ENCODE measurements at places on chromosomes 3 and 15. TPM values are rescaled to one million over a fixed set of nuclear protein-coding genes. Genes with fewer than 3 reads are reported as not detected.

The FAN1 gene
- polyA plus RNA-seq = 64.2 TPM

The RNF168 gene
- polyA plus RNA-seq = 3.6 TPM

The MUC4 gene
- 0.01 TPM for polyA plus RNA-seq

The CCR2 gene
- 0.27 TPM for polyA plus RNA-seq

The SLCO3A1 gene
- polyA plus RNA-seq = 3.5 TPM

The SLC12A1 gene
- not detected for polyA plus RNA-seq

The MINAR1 gene
- polyA plus RNA-seq = 0.23 TPM

The ADGRG7 gene
- 0.04 TPM for polyA plus RNA-seq

The ARGFX gene
- not detected for polyA plus RNA-seq

The DUOX2 gene
- polyA plus RNA-seq = 0.06 TPM

The REC114 gene
- not detected for polyA plus RNA-seq

- DNase-seq = no peak
- no peaks in the 10 kb centered on the region for H3K4me1 ChIP-seq
- no peaks in the 10 kb centered on the region for H3K27me3 ChIP-seq
- no peaks in the 10 kb centered on the region for H3K36me3 ChIP-seq
- H3K27ac ChIP-seq = no peak overlapping the region
These were observed 535.6 kb upstream of the AGTR1 start for GRCh38 chr3:148162132-148162531.

DNA sequence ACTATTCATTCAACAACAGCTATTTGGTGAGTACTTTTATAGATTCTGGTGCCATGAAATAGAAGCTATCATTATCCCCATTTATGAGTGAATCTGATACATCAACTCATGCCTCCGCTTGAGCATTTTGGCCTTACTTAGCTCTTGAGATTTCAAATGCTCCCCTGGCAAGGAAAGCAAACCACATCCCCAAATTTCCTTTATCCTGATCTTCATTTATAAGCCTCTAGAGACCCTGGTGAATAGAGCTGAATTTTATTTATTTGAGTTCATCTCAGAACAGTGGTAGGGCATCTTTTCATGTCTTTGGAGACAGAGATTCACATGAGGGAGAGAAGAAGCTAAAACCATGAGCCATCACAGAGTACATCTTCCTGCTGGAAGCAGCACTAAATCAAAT lies 317.2 kb downstream of the SLC9A9 start:
- H3K4me1 ChIP-seq = no peaks in the 10 kb centered on the region
- H3K4me3 ChIP-seq = no peak overlapping the region
- no peaks in the 10 kb centered on the region for H3K27me3 ChIP-seq
- H3K36me3 ChIP-seq = no peaks in the 10 kb centered on the region

DNA sequence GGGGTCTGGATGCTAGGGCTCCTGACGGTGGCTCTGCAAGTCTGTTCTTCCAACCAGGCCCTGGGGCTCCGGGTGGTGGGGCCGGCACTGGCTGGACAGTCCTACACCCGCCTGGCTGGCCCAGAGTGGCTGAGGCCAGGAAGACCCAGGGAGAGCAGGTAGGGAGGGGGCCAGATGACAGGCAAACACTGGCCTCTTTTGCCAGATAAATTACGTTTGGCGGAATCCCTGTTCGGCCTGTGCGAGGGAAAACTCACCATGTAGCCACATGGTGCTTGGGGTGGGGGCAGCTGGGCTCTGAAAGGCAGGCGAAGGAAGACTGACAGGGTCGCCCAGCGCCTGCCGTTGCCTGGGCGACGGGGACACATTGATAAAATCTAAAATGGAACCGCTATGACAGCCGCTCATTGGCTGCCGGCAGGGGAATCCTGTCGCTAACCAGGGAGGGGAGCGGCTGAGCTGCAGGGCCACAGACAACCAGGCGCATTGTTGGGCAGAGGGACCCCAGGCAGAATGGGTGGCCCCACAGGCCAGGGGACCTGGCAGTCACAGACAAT lies 30.4 kb downstream of the IQSEC1 start:
- H3K27me3 ChIP-seq = no peaks in the 10 kb centered on the region
- no peak for DNase-seq
- no peak overlapping the region for H3K4me3 ChIP-seq
- no peaks in the 10 kb centered on the region for H3K4me1 ChIP-seq
- no peak overlapping the region for H3K27ac ChIP-seq

DNA sequence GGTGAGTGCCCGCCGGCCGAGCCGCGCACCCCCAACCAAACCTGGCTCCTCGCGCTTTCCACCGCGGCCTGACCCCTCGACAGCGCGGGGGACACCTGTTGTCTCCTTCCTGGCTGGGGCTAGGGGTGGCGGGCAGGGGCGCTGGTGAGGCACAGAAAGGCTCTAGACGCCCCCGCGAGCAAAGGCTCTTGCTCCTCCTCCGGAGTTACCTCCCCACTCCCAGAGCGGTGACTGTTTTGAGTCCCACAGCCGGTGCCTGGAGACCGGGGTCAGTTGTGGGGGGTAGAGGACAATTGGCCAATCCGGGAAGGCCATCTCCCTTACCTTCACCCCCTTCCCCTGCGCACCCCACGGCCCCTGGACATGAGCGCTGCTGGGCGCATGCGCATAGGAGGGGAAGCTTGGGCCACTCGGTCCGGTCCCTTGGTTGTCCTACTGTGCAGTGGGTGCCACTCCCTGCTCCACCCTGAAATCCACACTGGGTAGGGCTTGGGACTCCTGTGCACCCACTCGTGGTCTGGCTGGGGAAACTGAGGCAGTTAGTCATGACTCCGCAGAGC lies 554 bp downstream of the CHST13 start:
- peak overlapping the region; percentile 65 for H3K4me3 ChIP-seq
- no peaks in the 10 kb centered on the region for H3K27me3 ChIP-seq
- peaks cover 3% of the 10 kb centered on the region for H3K4me1 ChIP-seq
- no peaks in the 10 kb centered on the region for H3K36me3 ChIP-seq

- H3K27me3 ChIP-seq = no peaks in the 10 kb centered on the region
- no peak overlapping the region for H3K4me3 ChIP-seq
- H3K36me3 ChIP-seq = no peaks in the 10 kb centered on the region
- H3K4me1 ChIP-seq = no peaks in the 10 kb centered on the region
- H3K27ac ChIP-seq = no peak overlapping the region
- DNase-seq = no peak
These were observed 103.5 kb downstream of the MYLK start for GRCh38 chr3:123780656-123781055.

GRCh38 chr3:18808429-18808828 lies 339.9 kb upstream of the KCNH8 start:
- no peak overlapping the region for H3K4me3 ChIP-seq
- no peaks in the 10 kb centered on the region for H3K4me1 ChIP-seq
- H3K27me3 ChIP-seq = no peaks in the 10 kb centered on the region
- H3K36me3 ChIP-seq = no peaks in the 10 kb centered on the region
- no peak for DNase-seq

DNA sequence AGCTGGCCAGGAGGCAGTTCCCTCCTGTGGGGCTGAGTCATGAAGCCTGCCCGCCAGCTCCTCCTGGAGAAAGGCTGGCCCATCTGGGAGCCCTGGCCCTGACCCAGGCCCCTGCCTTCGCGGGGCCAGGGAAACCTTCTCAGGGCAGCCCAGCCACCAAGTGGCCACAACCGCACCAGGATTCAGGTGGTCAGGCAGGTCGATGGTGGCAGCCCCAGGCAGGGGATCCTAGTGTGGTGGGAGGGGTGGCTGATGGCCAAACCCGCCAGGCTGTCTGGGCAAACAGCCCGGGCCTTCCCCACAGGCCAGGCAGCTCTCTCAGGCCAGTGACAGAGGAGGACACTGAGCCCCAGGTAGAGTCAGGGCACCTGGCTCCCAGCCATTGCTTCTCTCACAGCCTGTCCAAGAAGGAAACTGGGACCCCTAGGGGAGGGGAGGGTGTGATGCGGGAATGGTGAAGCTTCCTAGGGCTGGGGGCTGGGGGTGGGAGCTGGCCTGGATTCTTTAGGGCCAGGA lies 1.2 kb downstream of the TWF2 start:
- H3K4me1 ChIP-seq = peaks cover 55% of the 10 kb centered on the region
- H3K4me3 ChIP-seq = peak overlapping the region; percentile 80
- DNase-seq = peak; percentile 93

DNA sequence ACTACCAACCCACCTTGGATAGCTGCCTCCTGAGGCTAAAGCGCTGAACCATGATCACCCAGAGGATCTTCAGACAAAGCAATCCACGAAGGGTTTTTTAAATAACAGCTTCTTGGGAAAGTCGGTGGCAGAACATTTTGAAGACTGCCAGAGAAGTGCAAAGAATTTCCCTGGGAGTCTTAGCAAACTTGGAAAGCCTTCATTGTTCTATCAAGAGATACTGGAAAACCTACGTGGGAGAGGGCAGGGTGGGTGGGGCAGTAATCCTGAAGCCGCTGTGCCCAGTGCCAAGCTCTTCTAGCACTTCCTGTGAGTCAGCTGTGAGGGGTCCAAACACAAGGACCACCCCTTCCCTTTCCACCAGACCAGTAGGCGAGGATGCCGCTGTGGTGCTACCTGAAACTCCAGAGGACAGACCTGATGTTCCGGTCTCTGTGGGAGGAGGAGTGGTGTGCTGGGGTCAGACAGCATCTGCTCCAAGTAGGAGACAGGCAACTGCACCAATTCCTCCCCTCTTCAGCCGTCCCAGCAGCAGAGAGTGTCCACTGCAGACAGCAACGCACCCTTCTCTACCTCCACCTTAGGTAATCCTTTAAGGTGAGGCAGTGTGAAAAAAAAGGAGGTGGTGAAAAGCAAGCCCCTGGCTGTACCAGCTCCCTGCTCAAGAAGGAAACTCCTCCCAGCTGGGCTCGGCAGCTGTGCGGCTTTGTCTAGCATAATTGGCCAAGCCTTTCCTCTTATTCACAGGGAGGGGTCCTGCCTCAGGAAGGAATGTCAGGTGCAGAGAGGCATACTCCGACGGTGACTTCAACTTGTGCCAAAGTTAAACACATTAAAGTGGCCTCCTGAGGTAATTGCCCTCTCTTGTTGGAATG lies 99.0 kb downstream of the TMCC1 start:
- H3K27me3 ChIP-seq = no peaks in the 10 kb centered on the region
- H3K36me3 ChIP-seq = no peaks in the 10 kb centered on the region
- H3K4me1 ChIP-seq = peaks cover 12% of the 10 kb centered on the region
- no peak overlapping the region for H3K27ac ChIP-seq

DNA sequence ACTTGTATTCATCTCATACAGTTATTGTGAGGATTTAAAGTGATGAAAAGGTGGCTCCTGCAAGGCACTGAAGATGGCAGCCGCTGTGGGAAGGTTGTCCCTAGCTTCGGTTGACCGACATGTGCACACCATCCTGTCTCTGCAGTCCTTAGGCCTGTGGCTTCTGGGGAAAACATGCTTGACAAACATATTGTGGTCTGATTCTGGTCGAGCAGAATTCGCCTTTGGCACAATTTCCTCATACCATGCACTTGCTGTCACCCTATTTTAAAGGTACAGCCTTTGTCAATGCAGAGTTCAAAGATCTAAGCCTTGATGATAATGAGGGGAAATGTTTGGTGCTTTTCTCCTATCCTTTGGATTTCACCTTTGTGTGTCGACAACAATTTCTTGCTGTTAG lies 50.9 kb downstream of the PRICKLE2 start:
- no peak for DNase-seq
- no peak overlapping the region for H3K27ac ChIP-seq
- H3K27me3 ChIP-seq = no peaks in the 10 kb centered on the region
- H3K4me1 ChIP-seq = no peaks in the 10 kb centered on the region

DNA sequence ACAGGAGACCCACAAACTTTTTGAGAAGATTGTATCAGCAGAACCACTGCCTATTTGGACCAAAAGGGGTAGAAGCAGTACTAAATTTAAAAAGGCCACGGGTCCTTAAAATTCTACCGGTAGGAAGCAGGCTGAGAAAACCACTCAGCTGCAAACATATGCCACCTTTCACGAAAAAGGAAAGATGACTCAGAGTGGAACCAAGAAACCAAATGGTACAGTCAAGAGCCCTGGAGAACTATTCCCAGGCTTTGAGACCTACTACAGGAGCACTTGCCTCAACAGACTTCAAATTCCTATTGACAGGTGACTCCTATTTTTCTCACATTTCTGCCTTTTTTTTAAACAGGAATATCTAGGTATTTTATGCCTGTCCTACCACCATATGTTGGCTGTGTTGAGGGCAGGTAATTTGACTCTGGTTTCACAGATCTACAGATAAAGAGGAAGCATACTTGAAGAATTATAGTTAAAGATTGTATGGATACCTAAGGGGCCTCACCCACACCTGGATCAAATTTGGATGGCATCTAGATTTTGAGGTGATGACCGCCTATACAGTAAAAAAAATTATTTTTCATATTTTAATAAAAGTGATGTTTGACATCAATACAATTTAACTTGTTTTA lies 10.1 kb downstream of the GOLIM4 start:
- H3K27me3 ChIP-seq = no peaks in the 10 kb centered on the region
- no peaks in the 10 kb centered on the region for H3K36me3 ChIP-seq
- no peak overlapping the region for H3K27ac ChIP-seq
- no peak for DNase-seq

- no peaks in the 10 kb centered on the region for H3K36me3 ChIP-seq
- H3K4me1 ChIP-seq = no peaks in the 10 kb centered on the region
- H3K27me3 ChIP-seq = no peaks in the 10 kb centered on the region
- DNase-seq = no peak
- H3K27ac ChIP-seq = no peak overlapping the region
These were observed 302.7 kb downstream of the CTNNB1 start for GRCh38 chr3:41502023-41502422.

DNA sequence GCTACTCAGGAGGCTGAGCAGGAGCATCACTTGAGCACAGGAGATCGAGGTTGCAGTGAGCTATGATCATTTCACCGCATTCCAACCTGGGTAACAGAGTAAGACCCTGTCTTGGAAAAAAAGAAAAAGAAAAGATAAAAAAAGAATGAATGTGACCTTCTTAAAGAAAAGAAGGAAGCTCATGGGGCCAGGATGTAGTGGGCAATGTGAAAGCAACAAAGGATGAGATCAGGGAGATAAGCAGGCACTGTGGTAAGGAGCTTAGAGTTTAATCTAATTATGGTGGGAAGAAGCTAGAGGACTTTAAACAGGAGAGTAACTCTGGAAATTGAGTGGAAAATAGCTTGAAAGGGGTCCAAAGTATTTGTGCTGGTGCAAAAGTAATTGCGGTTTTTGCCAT lies 231.6 kb upstream of the UBE2E2 start:
- no peak overlapping the region for H3K4me3 ChIP-seq
- H3K4me1 ChIP-seq = no peaks in the 10 kb centered on the region
- no peak for DNase-seq
- H3K27ac ChIP-seq = no peak overlapping the region
- no peaks in the 10 kb centered on the region for H3K36me3 ChIP-seq

DNA sequence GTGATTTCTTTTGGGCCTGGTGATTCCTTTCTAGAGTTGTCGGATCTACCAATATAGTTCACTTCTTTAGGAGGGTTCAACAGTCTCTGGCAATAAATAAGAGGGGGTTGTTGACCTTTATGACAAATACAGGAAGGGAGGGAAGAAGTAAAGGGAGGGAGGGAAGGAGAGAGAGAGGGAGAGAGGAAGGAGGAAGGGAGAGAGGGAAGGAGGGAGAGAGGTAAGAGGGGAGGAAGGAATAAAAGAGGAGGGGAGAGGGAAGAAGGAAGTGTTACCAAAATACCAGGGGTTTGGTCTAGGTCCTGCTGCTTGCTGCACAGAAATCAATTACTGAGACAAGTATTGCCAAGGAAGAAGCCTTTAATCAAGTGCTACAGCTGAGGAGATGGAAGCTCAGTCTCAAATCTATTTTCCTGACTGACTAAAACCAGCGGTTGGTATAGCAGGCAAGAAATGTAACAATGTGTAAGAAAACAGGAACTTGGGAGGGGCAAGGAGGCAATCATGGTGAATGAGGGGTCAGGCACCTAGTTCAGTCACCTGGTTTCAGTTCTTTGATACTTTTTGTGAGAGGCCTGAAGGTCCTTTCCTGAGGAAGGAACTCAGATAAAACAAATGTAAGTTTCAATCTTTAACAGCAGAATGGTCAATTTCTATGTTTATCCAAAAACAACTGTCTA lies 14.1 kb upstream of the TMEM40 start:
- no peaks in the 10 kb centered on the region for H3K36me3 ChIP-seq
- no peaks in the 10 kb centered on the region for H3K27me3 ChIP-seq
- DNase-seq = no peak
- no peaks in the 10 kb centered on the region for H3K4me1 ChIP-seq
- H3K4me3 ChIP-seq = no peak overlapping the region
- H3K27ac ChIP-seq = no peak overlapping the region
